Stimulated activated CD4-positive, alpha-beta T cell treated with anti-CD3 and anti-CD28 coated beads, Interleukin-4, amount 100 ng/mL, for 48 hours (primary cell): ENCODE measurements at places on chromosomes 11 and 22.

DNA sequence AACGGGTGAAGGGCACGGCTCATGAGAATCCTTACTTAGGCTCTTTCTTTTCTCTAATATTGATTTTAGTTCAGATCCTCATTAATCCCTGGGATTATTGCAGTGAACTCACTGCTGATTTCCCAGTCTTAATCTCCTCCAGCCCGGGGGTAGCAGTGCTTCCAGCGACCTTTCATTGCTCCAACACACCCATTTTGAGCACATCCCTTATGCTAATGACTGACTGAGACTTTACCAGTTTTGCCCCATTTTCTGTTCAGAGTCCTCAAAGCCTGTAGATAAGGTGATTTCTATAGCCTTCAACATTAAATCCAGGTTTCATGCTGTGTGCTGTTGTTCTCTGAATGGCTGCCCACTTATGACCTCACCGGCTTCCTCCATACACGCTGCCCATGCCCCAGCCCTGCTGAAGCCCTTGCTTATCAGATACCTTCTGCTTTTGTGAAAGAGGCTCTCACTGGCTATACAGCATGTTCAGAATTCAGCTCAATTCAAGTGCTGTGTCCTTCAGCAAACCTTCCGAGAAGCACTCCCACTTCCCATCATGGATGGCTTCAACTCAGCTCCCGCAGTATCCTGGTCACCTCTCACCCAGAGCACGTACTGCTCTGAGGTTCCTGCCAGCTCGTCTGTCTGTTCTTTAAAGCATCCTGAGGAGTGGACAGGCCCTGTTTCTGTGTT is 49.0 kb downstream of the PPFIA1 start:
- DNase-seq: no peak

- DNase-seq: no peak
Measured at GRCh38 chr22:47367993-47368945, 605.8 kb downstream of the TBC1D22A start.

DNA sequence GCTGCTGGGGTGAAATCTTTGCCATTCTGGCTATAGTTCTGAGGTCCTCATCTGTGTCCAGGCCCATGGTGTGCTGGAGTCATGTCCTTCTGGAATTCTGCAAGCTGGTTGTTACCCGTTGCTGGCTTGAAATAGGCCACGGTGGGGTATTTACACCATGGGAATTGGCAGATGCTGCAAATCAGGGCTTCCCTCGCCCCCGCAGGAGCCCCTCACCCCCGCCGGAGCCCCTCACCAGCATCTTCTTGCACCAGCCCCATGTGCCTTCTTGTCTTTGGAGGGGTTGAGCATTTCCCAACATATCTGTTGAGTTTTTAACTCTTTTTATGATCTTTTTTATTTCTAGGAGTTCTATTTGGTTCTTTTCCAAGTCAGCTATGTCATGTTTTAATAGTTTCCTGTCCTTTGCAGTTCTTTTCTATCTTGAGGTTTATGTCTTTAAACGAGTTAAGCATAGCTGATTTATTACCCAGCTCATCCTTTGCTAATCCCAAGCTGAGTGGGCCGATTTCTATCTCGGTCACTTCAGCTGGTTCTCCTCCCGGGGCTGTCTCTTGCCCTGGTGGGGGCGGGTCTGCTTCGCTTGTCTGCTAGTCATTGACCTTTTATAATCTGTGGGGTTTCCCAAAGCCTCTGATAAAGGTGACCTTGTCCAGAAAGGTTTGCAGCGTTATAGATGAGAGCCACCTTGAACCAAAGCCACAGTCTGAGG is 17.6 kb downstream of the ANO1 start:
- no peak for DNase-seq

- no peak for DNase-seq
Measured at GRCh38 chr11:7251836-7252682, at the start of gene SYT9. Gene SYT9 (plus strand): TSS chr11:7251904. CDS start chr11:7252187, 283 bp downstream.

- DNase-seq: no peak
Measured at GRCh38 chr22:27274770-27275449, 526.6 kb downstream of the MN1 start.

DNA sequence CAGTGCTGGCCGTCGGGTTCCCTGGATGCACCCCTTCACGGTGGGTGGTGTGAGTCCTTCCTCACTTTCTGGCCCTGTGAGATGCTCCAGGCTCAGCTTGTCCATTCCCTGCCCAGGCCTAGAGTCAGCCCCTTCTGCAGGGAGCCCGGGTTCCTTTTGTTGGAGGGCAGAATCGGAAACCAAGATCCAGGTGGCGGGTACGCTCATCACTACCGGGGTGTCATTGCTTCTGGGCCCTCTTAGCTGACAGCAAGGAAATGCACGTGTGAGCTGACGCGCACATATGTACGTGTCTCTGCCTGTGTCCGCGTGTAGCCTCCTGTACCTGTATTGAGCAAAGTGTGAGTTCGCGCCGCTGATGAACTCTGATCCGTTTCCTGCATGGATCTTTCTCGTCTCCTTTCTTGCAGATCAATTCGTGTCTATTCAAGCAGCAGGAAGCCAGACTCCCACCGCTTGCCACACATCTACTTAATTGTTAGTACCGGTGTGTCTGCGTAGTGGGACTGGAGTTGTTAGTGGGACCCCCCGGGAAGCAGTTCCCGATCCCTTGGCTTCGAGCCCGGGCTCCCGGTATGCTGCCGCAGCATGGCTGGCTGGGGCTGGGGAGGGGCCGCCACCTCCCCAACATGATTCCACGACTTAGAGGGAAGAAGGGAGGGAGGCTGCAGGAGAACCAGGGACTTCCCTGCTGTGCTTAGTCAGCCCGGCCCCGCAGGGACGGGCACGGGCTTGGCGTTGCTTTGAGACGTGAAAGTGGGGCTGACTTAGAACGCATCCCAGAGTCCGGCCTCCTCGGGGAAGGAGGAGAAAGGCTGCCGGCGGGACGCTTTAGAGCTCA is 35.9 kb upstream of the GRAMD4 start:
- DNase-seq: no peak

DNA sequence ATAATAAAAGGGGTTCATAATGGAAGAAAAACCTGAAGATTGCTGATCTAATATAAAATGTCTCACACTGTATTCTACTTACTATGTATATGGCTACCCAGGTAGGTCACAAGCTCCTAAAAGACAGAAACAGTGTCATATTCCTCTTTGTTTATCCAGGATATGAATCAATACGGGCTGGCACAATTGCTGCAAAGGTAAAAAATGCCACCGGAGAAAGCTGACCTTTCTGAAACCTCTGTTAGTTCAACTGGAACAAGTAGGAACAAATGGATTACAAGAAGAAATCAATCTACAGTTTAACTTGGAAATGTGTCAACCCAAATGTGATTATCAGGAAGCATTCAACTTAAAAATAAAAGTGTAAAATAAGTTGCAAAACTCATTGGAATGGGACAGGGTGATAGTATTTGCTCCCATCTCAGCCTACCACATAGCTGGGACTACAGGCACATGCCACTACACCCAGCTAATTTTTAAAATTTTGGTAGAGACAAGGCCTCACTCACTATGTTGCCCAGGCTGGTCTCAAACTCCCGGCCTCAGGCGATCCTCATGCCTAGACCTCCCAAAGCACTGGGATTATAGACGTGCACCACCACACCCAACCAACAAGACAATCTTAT is 27.6 kb downstream of the SLC35F2 start:
- no peak for DNase-seq

- DNase-seq: no peak
Measured at GRCh38 chr11:79406376-79406775, 34.5 kb downstream of the TENM4 start.

DNA sequence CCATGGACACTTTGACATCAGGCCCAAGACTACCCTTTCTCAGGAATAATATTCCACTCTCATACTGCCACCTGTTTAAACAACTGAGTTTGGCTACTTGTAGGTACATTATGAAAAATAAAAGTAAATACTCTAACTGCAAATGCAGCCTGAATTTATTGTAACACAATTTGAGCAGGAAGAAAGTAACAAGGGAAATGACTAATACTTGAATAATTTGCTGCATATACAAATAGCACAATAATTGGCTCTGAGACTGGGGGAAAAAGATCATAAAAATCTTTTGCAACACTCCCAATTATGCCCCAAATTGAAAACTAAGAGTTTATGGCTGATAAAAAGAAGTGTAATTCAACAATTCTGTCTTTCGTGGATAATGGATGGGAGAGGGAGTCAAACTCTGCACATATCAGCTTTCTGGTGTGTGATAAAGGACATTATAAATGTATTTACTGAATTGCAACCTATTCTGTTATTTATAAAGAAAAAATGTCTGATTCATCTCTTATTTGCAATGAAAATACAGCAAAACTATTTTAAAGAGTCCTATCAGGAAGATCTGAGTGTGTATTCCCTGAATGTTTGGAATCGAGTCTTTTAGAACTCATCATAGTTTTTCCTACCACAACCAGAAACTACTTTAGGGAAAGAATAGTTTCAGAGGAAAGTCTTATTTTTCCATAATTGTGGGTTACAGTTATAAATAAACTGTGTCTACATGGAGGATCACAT is 359.0 kb downstream of the JRKL start:
- DNase-seq: no peak

GRCh38 chr11:36711104-36711825 is 113.2 kb upstream of the RAG2 start:
- DNase-seq: no peak

- no peak for DNase-seq
Measured at GRCh38 chr11:17985517-17985916, 27.3 kb downstream of the SERGEF start.

DNA sequence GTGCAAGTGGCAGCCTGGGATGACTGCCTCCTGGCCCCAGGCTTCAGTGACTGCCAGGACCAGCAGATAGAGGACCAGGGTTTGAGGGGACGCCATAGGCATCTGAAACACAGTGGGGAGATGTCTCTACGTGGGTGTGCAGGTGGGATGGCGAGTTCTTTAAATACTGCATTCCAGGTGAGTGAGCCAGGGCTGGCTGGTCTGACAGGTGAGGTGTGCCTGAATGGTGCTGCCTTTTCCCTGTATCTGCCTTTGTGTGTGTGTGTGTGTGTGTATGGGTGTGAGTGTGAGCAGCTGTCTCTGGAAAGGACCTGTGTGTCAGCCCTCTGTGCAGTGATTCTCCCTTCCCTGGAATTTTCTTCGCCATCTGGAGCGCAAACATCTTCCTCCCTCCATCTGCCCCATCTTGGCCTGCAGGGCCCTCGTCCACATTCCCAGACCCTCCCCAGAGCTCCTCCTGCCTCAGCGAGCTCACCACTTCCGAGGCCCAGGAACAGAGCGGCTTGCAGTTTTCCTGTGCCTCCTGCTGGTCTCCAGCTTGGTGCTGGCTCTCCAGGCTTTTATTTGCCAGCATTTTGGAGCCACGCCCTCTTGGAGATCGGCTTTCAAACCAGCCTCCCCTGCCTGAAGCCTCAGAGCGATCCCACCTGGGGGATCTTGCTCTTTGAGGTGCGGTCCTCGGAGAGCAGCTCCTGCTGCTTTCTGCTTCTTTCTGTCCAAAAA is at the start of gene GPHA2:
TSS of gene GPHA2 (minus strand) at position 535 of the 723 bp plus-strand sequence. CDS start at position 102, 433 bp downstream.
- no peak for DNase-seq

- no peak for DNase-seq
Measured at GRCh38 chr11:130891326-130891725, 25.0 kb downstream of the SNX19 start.

DNA sequence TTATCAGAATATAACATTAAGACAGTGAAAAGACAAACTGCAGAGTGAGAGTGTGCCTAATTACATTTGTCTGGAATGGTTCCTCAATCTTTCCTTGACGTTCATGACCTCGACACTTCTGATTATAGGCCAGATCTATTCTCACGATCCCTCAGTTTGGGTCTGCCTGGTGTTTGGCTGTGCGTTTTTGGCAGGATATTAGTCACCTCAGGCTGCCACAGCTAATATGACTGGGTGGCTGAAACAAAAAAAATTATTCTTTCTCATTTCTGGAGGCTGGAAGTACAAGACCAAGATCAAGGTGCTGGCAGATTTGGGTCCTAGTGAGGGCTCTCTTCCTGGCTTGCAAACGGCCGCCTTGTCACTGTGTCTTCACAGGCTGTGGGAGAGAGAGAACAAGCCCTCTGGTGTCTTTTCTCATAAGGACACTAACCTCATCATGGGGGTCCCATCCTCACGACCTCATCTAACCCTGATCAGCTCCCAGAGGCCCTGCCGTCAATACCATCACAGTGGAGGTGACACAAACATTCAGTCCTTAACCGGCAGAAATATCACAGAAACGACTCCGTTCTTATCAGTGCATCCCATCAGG is 23.2 kb downstream of the IFITM10 start:
- DNase-seq: no peak

- no peak for DNase-seq
Measured at GRCh38 chr11:132405728-132406127, 1035.3 kb downstream of the NTM start.

DNA sequence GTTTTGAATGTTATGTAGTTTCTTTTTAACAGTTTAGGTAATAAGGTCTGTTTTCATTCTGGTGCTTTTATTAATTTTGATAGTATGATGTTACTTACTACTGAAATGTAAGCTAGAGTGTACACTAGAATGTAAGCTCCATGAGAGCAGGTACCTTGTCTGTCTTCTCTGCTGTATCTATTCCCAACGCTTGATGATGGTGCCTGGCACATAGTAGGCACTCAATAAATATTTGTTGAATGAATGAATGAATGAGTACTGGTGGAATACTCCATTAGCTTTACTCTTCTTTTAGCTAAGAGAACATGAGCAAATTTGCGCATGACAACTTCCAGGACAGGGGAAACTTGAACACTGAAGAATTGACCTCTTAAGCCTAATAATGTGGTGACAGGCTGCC is 6.6 kb upstream of the NAT10 start:
- DNase-seq: no peak
